ENCODE measurements at places on chromosomes 12 and 14.
A peak's percentile ranks its signal among the peaks of the same experiment; 100 is the strongest.

DNA sequence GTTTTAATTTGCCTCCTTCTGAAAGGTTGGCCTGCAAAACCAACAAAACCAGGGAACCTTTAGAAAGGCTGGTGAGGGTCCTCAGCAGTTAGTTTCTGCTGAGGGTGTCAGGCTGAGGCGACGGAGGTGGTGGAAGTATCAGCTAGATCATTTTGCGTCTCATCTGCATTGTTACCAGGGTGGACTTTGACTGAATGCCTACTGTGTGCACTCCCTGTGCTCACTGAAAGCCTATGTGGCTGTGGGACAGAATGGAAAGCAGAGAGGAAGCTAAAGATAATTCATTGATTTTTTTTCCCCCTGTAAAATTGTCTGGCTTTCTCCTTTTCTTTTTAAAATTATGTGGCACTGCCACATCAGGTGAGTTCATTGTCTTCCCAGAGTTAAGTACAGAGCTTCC lies 68.4 kb upstream of the SRSF5 start:
- no peak for DNase-seq

DNA sequence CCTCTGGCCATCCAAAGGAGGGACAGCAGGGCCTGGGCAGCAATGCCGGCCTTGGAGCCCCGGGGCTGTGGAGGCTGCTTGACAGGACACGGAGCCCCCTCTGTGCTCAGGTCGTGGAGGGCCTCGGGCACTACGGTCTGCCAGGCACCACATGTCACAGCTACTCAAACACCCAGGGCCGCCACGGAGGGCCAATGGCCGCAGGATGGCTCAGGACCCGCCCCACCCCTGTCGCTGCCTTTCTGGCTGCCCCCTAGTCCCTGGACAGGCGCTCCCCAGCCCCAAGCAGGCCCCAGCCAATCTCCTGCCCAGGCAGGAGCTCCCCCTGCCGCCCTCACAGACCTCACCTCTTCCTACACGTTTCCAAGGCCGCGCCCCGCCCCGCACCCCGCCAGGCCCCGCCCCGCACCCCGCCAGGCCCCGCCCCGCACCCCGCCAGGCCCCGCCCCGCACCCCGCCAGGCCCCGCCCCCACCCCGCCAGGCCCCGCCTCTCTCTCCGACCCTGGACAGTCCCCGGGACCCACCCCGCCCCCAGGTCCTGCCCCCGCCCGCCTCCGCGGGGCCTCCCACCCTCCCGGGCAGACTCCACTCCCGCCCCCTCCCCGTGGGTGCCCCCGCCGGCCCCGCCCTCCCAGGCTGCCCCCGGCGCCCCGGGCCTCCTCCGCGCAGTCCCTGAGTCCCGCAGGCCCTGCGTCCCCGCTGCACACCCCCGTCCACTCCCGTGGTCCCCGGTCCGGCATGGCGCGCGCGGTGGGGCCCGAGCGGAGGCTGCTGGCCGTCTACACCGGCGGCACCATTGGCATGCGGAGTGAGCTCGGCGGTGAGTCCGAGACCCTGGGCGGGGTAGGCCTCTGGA lies at the start of gene ASPG:
Gene ASPG, plus strand, starts transcription at position 669 of the 857 bp plus-strand sequence. Its CDS starts 71 bp downstream, at position 740.
- no peak for DNase-seq

- DNase-seq: peak; percentile 75
These were observed 51.2 kb downstream of the ATF7IP start for GRCh38 chr12:14416658-14417057.

DNA sequence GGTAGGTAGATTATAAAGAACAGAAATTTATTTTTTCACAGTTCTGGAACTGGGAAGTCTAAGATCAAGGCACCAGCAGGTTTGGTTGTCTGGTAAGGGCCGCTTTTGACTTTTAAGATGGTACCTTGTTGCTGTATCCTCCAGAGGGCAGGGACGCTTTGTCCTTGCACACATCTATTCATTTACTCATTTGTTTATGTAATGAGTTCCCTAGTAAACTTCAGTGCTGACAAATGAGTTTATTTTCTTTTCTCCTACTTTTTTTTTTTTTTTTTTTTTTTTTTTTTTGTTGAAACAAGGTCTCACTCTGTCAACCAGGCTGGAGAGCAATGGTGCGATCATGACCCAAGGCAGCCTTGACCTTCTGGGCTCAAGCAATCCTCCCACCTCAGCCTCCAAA lies 195.7 kb downstream of the FBXL14 start:
- DNase-seq: no peak

DNA sequence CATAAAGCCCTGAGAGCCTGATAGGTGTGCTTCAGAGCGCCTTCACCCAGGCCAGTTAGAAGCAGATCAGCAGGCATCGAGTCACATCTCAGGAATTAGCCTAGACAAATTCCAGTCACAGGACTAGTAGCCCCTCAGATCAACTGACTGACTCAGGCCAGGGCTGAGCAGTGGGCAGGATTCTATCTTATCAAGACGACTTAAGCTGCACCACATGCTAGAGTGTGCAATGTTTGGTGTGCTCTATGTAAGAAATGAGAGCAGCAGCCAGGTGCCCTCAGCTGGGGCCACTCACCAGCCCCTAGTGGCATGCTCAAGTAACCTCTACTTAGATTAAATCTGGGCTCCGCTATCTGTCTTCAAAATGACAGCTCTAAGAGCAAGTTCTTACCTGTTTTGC lies 19.7 kb upstream of the NGB start:
- peak; percentile 15 for DNase-seq

- no peak for DNase-seq
These were observed 826 bp downstream of the PRKCH start for GRCh38 chr14:61322011-61322798.

GRCh38 chr12:4763549-4763948 lies 43.3 kb downstream of the GALNT8 start:
- peak; percentile 2 for DNase-seq

DNA sequence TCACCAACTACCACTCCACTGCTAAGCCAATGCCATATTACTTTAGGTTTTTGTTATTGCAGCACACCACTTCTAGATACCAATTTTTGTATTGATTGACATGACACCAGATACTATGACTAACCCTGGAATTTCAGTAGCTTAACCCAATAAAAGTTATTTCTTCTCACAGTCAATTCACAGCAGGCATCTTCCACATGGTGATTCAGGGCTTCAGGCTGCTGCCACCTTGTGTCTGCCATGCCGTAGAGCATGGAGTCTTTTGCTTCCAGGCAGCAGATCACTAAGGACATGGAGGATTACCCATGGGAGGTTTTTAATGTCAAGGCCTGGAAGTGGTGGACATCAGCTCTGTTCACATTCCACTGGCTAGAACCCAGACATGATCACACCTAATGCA lies 56.4 kb upstream of the LTA4H start:
- DNase-seq: no peak

- no peak for DNase-seq
These were observed 141.2 kb downstream of the SLC5A8 start for GRCh38 chr12:101068836-101069235.

DNA sequence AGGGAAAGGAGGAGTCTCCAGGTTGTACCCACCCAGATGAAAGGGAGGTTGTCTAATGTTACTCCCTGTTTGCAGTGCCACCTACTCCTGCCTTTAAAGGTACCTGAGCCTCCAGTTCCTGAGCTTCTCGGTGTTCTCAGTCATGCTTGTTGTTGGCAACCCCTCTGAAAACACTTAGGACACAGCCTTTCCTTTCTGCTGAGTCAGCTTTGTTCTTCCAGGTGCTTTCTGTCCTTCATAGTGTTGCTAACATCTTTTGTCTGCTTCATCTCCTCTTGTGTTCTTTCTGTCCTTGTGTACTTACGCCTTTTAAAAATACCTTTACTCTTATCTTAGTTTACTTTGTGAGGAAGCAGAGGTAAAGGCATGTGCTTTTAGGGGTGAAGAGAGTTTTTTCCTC lies 97.0 kb upstream of the NEDD1 start:
- peak; percentile 26 for DNase-seq

DNA sequence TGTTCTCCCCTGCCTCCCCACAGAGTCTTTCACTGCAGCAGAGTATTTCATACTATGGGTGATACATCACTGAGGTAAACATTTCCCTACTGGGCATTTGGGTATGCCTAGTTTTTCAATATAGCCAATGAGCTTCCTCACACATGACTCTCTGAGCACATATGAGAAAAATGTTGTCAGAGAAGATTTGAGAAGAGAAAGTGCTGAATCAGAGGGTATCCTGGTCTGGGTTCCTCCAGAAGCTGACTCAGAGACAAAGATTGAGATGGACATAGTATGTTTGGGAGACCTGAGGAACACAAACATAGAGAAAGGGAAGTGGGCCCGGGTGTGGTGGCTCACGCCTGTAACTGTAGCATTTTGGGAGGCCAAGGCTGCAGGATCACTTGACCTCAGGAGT lies 12.6 kb downstream of the SLC8B1 start:
- peak; percentile 43 for DNase-seq

GRCh38 chr12:76346798-76347420 lies 1.3 kb downstream of the BBS10 start:
- DNase-seq: peak; percentile 70
